ENCODE measurements at places on chromosomes 16 and 17.
A peak's percentile ranks its signal among the peaks of the same experiment; 100 is the strongest.

GRCh38 chr17:50569592-50569991, 9.1 kb downstream of the CACNA1G start:
- DNase-seq: no peak

GRCh38 chr17:44353672-44354331, 8.7 kb downstream of the GRN start:
- DNase-seq: peak; percentile 37

DNA sequence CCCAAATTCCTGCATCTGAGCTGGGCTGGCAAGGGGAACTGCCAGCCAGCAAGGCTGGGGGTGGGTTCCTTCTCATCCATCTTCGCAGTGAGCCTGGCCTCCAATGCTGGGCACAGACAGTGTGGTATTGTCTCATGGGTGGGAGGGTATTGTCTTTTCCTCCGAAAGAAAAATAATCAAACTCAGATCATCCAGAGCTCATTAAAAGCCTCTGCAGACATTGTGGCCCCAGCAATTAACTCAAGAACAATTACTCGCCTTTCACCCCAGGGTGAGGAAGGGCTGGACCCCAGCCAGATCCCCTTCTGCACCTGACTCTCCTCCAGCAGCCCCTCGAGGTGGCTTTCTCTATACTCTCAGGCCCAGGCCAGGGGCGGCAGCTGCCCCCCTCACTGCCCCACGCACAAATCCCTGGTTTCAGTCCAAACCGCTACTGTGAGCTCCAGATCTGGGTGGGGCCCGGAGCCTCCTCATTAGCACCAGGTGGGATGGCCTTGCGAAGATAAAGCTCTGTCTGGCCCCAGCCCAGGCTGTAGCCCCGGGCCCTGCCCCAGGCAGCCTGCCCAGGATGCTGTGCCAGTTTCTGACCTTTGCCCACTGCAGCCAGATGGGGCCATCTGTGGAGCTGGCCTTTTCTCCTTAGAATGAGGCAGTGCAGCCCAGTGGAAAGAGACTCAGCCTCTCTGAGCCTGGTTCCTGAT, 2.3 kb upstream of the KRT15 start:
- peak; percentile 29 for DNase-seq

DNA sequence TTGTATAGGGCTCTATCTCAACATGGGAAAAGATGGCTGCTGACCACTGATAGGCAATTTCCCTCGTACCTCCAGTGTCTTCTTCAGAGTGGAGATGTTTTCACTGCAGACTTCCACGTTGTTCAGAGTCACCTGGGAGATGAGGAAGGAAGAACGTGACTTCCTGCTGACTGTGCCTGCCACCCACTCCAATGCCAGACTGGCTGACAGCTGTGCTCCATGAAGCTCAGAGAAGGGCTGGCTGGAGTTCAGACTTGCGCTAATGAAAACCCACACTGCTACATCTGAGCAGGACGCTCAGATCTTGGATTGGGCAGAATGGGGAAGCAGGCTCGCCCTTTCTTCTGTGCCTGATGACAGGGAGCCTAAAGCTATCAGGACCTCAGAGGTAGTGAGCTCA, 33.1 kb downstream of the COG4 start:
- no peak for DNase-seq

DNA sequence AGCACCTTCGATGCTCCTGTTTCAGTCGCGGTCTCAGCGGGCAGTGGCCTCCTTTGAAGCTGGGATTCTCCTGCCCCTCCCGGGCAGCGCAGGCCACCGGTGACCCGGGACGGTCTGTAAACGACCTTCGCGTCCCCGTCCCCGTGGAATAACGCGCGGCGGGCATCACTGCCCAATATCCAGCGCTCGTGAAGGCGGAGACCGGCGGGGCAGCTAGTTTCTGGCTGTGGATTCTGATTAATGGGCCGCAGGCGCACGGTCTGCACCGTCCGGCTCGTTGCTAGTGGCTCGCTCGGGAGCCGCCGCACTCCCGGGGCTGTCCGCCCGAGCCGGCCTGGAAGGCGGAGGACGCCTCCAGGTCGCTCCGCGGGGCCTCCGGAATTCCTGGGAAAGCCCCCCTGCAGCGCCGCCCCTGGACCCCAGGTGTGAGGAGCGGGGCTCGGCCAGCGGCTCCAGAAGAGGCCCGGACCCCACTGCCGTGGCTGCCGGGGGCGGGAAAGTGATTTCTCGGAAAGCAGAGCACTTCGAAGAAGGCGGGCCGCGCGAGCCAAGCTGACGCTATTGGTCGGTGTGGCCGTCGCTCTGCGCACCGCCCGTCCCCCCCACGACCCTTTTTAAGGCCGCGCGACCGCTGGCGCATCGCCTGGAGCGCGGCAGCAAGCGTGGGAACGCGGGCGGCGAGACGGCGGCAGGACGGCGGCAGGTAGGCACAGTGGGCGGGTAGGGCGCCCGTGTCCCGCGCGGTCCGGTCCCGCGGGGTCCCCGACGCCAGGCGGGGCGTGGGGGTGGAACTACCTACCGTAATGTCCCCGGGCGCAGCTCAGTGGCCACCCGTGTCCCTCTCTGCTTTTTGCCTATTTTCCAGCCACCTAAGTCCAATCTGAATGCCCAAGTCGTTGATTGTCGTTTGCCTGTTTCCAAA, at the start of gene IRF8:
Gene IRF8, plus strand, starts transcription at position 642 of the 922 bp plus-strand sequence. CDS start 3,854 bp downstream, outside the sequence.
- peak; percentile 22 for DNase-seq

DNA sequence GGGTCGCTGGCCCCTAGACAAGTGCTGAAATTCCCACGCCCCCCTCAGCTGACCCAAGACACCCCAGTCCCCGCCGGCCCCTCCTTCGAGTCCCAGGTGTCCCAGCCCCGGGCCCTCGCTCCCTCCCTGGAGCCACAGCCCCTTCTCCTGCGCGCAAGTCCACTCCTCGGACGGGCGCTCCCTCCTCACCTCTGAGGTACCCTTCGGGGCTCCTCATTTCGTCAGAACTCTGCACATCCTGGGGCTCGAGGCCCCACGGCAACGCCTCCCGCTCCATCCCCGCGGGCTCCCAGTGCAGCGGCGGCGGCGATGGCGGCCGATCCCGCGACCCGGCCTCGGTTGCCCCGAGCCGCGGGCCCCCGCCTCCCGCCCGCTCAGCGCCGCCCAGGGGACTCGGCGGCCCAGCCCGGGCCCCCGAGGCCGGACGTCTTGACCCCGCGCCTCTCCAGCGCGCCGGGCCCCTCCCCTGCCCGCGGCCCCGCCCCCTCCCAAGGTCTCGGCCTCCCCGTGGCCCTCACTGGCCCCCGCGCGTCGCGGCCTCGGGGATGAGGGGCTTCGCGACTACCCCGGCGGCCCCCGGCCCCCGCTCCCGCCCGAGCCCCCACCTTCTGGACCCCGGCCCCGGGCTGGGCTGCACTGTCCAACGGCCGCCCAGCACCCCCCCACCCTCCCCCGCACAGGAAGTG, at the start of gene ZNF768:
Gene ZNF768, minus strand, starts transcription at position 430 of the 686 bp plus-strand sequence. Its CDS starts 153 bp downstream, at position 277.
- DNase-seq: peak; percentile 53

- DNase-seq: no peak
Measured at GRCh38 chr17:2983255-2983654, 80.2 kb downstream of the OR1D5 start.

- no peak for DNase-seq
Measured at GRCh38 chr16:82094942-82095540, 60.0 kb downstream of the HSD17B2 start.

GRCh38 chr17:61517843-61518606, 65.8 kb downstream of the TBX4 start:
- DNase-seq: no peak

GRCh38 chr16:56625140-56625942, at the start of gene MT1E:
MT1E (plus strand) TSS chr16:56625781; CDS start chr16:56625852, 71 bp downstream.
- DNase-seq: peak; percentile 88

DNA sequence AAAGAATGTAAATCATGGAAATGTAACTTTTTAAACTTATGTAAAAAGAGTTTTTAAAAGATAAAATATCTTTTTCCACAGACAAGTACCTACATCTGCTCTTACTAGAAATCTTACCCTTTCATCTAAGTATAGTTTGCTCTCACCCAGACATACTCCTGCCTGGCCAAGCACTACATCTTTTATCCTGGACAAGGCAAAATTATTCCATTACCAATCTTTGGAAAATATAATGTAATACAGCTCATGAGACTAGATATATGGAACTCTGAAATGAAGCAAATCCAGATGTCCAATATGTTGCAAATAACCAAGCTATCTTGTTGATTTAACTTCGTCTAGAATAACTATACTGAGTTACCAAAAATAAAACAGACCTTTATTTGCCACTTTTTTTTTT, 50.0 kb downstream of the VMP1 start:
- DNase-seq: no peak

- no peak for DNase-seq
Measured at GRCh38 chr16:2019921-2020831, 591 bp downstream of the NPW start.

GRCh38 chr17:81566461-81567126, 14.4 kb upstream of the FAAP100 start:
- peak; percentile 99 for DNase-seq

- DNase-seq: no peak
Measured at GRCh38 chr17:58318065-58318481, 10.5 kb downstream of the TSPOAP1 start.

- DNase-seq: no peak
Measured at GRCh38 chr17:44693609-44694008, 4.0 kb upstream of the CCDC43 start.

All from EH (cell line).